ENCODE measurements at places on chromosomes 16 and 17.

DNA sequence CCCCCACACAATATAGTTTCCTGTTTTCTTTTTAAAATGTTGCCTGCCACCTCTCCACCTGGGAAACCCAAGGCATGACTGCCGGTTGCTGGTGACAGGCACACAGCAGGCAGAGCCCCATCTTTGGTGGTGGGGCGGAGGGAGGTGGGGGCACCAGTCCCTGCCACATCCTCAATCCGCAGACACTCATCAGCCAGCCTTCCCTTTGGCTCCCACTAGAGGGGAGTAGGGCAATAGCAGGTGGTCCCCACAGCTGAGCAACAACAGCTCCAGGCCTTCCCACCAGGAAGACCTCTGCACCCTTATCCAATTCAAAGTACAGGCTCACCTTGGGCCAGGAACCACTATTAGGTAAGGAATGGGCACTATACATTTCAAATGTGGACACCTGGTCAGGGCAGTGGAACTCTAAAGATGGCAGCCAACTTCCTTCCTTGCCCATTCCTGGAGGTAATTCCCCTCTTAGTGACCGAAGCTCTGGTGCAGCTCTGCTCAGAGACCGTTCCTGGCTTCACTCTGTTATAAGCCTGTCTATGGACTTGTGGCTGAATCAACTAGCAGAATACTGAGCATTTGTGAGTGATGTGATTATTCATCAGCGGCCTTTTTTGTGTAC, 13.9 kb downstream of the RECQL5 start:
- DNase-seq = no peak

DNA sequence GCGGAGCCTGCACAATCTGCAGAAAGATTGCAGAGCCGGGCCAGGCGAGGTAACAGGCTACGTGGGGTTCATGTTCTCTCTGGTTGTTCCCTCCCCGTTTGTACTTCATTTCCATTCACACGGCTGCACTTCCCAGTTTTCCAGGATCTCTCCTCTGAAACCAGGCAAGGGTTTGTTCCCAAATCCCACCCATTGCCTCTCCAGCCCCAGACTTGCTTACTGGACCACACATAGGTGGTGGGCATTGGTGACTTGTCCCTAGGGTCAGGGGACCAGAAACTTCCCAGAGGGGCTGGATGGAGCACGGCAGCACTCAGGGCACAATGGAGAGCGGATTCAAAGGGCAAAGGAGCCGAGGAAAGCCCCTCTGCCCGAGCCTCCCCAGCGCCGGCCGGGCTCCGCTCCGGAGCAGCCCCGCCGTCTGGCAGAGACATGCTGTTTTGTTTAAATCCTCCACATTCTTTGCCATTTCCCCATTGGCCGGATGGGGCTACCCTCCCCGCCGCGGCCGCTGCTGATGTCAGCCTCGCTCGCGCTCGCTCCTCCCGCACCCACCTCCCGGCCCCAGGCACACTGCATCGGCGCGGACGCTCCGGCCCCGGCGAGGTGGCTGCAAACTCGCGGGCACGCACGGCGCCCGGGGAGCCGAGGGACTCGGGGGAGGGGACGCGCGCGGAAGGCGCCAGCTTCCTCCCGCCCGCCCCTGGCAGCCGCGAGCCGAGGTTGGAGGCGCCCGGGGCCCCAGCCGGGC, at the start of gene PITPNC1:
TSS of gene PITPNC1 (plus strand) at position 545 of the 751 bp plus-strand sequence.
- peak; percentile 95 for DNase-seq

GRCh38 chr17:16945663-16946218, 26.2 kb downstream of the TNFRSF13B start:
- DNase-seq = peak; percentile 59

DNA sequence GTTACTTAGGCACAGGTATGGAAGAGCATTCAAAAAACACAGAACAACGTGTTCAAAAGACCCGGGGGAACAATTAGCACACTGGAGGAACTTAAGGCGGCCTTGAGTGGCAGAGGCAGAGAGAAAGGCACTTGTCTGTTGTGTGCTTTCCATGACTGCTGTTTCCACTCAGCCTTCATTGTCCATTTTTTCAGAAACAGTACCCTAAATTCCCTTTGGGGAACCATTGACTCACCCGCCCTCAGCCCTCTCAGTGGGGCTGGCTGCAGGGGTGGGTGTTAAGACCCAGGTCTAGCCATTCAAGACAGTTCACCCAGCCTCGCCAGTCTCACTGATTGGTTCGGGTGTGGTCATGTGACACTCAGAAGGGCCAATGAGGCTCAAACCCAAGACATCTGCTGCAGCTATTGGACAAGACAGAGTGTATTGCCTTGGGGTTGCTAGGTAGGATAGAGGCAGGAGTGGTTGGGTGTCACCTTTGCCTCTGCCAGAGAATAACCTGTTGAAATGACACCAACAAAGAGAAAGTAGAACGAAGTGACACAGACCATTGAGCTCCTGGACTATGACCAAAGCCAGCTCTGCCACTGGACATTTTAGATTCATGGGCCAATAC, 19.6 kb upstream of the CEP20 start:
- peak; percentile 55 for DNase-seq

DNA sequence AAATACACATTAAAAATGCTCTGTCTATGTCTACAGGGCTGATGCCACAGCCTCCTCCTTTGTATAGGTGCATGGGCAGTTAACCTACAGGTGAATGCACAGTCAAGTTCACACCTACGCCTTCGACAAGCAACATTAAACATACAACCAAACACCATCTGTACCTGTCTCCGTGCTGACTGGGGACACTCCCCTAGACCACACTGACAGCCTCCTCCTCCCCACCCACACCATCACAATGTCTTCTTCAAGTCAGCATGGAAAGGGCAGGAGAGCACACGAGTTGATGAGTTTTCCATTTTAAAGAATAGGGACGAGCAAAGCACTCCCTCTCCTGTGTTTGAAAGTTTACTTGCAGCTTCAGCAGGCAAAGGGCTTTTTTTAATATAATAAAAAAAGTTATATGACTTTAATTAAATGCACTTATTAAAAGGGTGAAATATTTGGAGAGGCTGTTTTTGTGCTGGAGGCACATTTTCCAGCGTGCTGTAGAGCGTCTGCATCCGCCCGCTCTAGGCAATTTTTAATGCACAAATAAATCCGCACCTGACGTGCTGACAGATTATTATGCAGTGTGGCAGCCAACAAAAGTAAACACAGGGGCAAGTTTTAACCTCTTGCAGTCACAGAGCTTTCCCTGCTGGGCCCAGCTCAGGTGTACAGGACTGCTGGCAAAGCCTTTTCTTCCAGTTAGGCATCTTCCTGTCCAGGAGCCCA, 367.9 kb downstream of the SOX9 start:
- DNase-seq = no peak

GRCh38 chr17:29595943-29596774, 3.2 kb downstream of the ANKRD13B start:
- no peak for DNase-seq

DNA sequence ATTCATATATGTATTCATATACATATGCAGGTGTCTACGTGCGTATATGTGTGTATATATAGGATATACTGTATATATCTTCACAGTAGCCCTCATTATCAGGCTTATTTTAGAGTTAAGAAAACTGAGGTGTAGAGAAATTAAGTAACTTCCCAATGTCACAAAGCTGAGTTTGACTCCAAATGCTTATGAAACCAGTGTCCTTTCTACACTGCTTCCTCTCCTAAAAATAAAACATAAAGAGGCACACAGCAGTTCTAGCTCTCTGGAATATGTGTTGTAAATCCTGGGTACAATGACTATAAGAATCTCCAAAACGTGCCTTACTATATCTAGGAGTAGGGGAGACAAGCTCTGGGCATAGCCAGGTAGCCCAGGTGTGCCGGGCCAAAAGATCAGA, 40.0 kb upstream of the CCL1 start:
- DNase-seq = no peak

DNA sequence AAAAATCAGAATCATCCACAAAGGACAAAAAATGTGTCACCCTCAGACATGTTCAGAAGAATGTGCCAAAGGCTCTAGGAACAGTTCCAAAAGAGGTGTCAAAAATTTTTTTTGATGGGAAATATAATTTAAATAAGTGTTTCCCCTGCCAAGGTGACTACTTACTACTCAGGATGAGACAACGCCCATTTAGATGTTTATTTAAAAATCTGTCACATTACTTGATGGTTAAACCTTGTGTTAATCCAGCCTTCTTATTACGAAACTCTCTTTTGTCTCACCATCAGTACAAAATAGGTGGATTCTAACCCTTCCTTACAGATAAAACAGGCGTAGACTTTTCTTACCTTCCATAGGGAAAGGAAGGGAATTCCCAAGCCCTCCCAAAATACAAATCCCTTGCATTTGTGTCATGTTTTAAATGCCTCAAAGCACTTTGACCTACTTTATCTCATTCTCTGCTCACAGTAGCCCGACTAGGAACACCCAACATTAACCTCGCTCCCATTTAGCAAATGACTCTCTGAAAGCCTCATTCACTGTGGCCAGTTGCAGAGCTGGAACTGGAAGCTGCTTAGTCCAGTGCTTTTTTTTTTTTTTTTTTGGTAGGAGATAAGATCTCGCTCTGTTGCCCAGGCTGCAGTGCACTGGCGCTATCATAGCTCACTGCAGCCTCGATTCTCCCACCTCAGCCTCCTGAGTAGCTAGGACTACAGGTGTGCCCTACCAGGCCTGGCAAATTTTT, 5.8 kb upstream of the GNA13 start:
- DNase-seq = no peak

DNA sequence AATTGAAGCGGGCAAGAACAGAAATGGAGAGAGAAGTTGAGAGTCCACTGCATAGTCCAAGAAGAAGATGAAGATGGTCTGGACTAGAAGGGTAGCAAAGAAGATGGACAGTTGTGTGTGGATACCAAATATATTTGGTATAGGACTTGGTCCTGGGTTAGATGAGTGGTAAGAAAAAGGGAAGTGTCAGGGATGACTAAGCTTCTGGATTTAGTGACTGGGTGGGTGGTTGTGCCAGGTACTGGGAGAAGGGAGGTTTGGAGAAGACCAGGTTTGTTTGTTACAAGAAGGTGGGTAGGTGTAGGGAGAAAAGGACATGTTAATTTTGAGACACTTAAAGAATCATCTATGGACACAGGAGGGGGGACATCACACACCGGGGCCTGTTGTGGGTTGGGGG, 5.4 kb downstream of the VMP1 start:
- DNase-seq = no peak

DNA sequence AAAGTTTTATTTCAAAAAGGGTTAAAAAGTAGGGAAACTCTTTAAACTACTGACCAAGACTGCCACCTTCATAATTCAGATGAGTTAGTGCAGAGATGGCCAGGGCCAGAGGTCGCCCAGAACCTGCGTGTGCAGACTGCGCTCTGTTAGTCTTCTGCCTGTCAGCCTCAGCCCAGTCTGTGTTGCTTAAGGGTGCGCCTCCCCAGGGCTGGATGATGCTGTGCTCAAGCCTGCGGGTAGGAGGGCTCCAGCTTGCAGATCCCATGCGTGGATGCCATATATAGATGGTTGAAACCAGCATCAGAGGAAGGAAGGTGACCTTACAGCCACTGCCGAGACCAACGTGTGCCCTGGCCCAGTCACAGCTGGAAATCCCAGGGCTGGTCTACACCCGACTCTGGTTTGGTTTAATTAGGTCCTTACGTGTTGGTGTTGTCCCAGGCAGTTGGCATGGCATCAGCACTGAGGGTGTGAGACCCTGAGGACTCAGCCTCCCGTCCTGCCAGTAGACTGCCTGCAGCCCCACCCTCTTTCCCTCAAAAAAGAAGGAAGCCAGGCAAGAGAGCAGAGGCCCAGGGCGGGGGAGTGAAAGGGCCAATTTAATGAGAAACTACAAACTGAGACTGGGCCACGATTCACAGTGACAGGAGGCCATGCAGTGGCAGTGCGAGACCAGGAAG, 27.7 kb downstream of the CDIP1 start:
- no peak for DNase-seq

DNA sequence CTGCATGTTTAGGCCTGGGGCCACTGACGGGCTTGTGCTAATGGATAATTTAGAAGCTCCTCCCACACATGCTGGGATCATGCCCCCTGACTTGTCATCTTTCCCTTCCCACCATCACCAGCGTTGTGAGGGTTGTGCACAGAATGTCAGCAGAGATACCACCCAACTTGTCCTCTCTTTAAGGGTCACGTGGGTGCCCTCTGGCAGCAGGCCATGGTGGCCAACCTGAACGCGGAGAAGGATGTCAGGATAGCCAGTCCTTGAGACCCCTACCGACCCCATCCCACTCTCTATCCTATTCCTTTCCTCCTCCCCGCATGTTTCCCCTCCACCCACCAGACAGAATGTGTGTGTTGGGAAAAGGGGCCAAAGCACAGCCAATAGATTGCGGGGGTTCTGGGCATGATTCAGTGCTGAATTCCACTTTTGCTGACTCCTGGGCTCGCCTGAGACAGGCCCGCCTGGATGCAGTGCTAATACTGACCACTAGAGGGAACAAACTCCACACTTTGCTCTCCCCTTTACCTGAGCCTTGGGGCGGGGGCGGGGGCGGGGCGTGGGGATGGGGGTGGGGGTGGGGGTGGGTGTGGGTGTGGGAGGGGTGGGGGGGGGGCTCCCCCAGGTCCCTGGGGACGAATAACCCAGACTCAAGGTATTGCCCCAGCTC, at the start of gene GH2:
TSS of gene GH2 (minus strand) at position 10 of the 667 bp plus-strand sequence. CDS start 143 bp downstream, outside the sequence.
- no peak for DNase-seq

- DNase-seq = no peak
These were observed 23.5 kb downstream of the ZZEF1 start for GRCh38 chr17:4119299-4119698.

GRCh38 chr16:787321-787966, 737 bp downstream of the RPUSD1 start:
- no peak for DNase-seq

DNA sequence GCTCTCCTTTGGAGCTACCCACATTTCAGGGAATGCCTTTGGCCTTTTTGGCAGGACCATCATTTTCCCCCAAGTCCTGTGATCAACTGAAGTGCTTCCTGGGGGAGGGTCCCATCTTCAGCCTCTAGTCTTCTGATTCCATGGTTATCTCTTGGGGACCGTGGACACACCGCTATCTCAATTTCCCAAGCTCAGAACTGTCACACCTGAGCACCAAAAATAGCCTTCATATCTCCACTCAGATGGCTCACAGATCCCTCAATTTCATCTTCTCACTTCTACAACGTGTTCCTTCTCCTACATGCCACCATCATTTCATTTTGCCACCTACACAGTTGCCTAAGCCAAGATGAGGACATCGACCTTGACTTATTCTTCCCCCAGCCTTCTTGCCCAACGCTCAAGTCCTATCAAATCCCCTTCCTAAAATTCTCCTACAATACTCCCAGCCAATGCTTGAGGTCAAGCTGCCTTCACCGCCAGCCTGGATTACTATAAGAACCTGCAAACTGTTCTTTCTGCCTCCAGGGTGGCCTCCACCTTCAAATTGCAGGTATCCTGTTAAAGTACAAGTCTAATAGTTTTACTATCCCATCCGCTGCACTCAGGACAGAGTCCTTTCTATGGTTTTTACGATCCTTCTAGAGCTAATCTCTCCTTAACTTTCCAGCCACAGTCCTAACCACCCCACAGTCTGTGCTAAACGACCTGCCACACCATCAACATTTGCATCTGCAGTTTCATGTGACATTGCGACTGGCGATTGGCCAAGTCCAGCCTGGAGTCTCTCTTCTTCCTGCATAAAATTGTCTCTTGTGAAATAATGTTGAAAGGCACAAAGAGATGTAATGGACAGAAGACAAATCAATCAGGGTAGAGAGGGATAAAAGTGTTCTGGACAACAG, 6.2 kb downstream of the ATP6V0D1 start:
- DNase-seq = no peak
